Globus pallidus (tissue), 1 donor: ENCODE measurements at places on chromosomes 6 and 20.

GRCh38 chr6:83343121-83343520, 87.7 kb downstream of the ME1 start:
- no peak for DNase-seq

- DNase-seq = no peak
Measured at GRCh38 chr20:23645575-23645974, 7.8 kb upstream of the CST3 start.

- no peak for DNase-seq
Measured at GRCh38 chr20:47792021-47792618, 6.8 kb upstream of the SULF2 start.

GRCh38 chr20:63054681-63055240, 48.0 kb upstream of the BHLHE23 start:
- no peak for DNase-seq

DNA sequence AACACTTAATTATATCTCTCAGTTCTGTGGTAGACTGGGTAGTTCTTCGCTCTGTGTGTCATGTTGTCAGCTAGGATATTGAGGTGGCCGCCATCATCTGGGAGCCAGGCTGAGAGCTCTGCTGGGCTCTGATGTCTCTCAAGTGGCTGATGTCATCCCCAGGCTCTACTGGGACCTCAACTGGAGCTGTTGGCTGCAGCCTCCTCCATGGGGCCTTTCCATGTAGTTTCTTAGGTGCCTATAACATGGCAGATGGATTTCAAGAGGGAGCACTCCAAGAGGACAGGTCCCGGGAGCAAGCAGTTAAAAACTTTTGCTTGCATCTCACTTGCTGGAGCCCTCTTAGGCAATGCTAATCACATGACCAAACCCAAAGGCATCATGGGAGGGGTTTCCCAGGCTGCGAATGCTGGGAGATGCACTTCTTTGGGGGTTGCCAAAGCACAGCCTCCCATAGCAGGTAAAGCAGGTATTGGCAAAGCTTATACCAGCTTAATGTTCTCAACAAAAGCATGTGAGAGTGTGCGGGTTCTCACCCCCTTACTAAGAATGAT, 129.8 kb downstream of the TMEM242 start:
- DNase-seq = no peak

DNA sequence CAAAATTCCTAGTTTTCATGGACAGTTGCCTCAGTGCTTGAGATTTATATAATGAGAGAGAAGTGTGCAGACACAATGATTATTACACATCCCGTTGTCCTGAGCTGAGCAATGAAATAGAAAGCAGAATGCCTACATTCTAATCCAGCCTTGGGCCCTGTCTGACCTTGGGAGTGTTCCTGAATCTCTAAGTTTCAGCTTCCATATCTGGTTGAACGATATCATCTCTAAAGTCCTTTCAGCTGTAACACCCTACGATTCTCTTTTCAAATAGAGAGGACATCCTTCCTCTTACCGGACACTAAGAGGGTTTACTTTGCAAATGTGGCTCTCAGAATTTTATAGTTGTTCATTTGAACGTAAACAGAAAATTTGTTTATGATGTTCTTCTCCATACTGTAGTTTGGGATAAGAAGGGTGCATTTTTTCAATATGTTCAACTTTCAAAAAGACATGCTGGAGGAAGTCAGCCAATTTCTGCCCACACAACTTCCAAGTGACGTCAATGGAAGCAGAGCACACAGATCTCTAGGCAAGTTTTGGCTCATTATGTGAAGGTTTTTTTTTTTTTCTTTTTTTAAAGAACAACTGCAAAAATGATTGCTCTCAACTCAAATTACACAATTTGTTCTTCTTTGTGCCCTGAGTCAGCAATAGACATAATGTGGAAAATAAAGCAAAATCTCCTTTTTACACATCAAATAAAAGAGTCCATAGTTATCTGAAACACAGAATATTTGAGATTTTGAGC, 50.4 kb downstream of the PDE7B start:
- DNase-seq = no peak

GRCh38 chr6:117266257-117267053, 1.1 kb downstream of the VGLL2 start:
- no peak for DNase-seq

GRCh38 chr20:15496501-15497039, 1076.7 kb downstream of the KIF16B start:
- DNase-seq = no peak

GRCh38 chr6:170438402-170438753, 114.7 kb downstream of the PSMB1 start:
- DNase-seq = no peak

GRCh38 chr6:87721311-87721710, 19.3 kb upstream of the AKIRIN2 start:
- DNase-seq = no peak

DNA sequence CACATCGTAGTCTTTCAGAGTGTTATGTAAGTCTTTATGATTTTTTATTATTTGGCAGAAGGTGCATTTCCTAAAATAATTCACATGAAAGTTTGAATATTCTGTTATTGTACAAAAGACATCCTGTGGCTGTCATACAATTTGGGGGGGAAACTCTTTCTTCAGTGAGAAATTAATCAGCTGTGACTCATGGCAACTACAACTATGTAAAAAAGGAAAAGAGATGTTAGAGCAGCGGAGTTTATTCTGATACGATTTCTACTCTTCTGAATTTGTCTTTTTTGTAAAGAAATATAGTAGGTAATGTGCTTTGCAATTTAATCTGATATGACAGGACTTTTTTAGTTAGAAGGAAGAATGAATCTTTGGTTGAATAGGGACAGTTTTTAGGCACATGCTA, 14.2 kb downstream of the COL19A1 start:
- DNase-seq = no peak

- no peak for DNase-seq
Measured at GRCh38 chr6:75307364-75308004, 22.9 kb upstream of the TMEM30A start.

DNA sequence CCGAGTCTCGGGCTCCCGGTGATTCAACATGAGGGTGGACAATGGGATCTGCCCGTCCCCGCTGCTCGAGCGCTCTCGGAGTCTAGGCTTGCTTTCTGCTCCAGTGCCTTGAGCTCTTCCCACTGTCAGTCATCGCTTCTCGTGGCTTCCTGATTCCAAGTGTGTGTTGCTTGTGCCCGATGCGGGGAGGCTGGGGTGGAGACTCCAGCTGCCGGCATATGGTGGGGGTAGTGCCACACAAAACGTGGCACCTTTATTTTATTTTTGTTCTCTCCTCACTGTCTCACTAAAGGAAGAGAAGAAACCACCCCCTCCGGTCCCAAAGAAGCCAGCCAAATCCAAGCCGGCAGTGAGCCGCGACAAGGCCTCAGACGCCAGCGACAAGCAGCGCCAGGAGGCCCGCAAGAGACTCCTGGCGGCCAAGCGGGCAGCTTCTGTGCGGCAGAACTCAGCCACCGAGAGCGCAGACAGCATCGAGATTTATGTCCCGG, 14.8 kb upstream of the MYL9 start:
- DNase-seq = no peak

GRCh38 chr6:112821476-112821875, 474.3 kb downstream of the RFPL4B start:
- DNase-seq = no peak

GRCh38 chr6:128446497-128446896, 73.9 kb downstream of the PTPRK start:
- DNase-seq = no peak

DNA sequence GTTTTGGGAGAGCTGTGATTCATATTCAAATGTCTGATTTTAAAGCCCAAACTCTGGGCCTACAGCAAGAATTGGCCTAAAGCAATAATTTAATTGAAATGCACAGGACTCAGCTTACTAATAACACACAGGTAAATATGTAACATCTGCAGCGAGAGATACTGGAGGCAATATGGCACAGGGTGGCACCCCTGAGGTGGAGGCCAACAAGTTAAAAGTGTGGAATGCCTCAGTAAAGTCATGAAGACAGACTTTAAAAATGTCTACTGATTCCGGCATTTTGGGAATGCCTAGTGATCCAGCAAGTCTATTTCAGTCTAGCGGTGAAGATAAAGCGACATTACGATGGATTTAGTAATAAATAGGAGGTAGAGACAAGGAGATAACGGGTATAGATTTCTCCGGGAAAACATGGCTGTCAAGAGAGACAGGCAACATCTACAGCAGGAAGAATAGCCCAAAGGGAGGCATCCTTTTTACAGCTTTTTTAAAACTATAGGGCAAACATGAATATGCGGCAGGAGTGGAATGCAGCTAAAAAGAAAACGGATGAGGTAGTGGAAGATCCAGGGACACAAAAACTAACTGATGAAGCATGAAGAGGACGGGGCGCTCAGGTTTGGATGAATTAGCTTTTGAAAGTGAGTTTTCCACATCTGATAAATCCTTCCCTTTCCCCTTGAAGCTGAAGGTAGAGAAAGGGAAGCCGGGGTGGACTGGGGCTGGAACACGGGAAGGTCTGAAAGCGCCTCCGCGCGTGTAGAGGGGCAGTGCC, 1.2 kb downstream of the NANP start:
- DNase-seq = no peak

GRCh38 chr6:168616816-168617765, 176.1 kb downstream of the SMOC2 start:
- DNase-seq = peak; percentile 31

DNA sequence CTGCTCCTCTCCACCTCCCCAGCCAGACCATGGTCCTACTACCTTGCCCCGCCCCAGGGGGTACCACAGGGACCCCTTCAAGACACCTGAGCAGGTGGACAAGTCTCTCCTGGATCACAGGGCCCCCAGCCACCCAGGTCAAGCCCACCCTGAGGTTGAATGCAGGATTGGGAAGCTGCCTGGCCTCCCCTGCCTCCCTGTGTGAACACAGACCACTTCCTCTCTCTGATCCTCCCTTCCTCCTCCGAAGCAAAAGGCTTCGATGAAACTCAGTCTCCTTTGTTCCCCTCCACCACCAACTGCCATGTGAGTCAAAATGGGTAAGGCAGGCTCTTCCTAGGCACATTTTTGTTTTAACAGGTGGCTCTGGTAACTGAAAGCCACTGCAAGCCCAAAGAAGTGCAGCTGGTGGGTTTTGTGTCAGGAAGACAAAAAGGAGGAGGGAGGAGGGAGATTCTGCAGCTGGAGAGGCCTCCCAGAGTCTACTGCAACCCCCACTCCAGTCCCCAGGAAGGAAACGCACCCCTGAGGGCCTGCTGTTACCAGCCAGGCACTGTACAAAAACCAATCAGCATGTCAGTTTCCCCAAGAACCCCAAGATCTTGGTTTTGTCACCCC, 5.4 kb downstream of the ADA start:
- no peak for DNase-seq

GRCh38 chr6:143598466-143599080, 79.2 kb upstream of the PHACTR2 start:
- DNase-seq = no peak

- no peak for DNase-seq
Measured at GRCh38 chr20:43190332-43190953, 737 bp upstream of the PTPRT start.

DNA sequence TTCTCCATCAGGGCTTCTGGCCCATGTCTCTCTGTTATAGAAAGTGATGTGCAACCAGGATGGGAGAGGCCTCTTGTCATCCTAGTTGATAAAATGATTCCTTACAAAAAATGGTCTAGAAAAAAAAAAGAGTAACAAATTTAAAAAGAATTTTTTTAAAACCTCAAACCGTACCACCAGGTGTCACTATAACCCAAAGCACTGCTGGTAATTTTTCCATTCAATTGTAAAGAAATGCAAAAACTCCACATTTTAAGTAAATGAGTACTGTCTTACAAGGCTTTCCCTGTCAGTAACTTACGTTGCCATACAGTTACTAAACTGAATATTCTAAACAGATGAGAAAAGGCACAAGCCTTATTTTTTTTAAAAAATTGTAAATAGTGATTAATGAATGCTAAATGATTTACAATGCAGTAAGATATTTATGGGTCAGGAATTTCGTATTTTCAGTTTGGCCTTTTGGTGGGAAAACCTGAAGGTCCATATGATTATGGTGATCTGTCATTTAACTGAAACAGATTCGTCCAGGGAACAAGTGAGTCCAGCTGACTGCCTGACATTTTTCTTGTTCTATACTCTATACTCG, 95.4 kb downstream of the OGFRL1 start:
- no peak for DNase-seq

DNA sequence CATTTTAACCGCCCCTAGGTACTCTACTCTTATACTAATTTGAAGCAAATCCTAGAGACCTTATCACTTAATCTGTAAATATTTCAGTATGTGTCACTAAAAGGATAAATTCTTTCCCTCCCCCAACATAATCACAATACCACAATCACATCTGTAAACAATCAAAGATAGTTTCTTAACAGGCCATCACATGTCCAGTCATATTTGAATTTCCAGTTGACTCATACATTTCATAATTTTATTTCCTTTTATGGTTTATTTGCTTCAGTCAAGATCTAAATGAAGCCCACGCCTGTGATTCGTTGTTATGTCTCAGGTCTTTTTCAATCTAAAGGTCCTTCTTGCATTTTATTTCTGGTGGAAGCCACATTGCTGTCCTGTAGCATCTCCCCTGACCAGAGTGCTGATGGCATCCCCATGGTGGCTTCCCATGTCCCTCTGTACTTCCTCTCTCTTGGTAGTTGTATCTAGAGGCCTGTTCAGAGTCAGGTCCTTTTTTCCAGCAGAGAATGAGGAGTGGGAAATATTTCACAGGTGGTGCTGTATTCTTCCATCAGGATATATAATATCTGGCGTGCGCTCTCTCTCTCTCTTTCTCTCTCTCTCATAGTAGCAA, 128.6 kb upstream of the SLC22A23 start:
- DNase-seq = no peak

GRCh38 chr6:53734473-53735299, 60.1 kb upstream of the LRRC1 start:
- DNase-seq = no peak

DNA sequence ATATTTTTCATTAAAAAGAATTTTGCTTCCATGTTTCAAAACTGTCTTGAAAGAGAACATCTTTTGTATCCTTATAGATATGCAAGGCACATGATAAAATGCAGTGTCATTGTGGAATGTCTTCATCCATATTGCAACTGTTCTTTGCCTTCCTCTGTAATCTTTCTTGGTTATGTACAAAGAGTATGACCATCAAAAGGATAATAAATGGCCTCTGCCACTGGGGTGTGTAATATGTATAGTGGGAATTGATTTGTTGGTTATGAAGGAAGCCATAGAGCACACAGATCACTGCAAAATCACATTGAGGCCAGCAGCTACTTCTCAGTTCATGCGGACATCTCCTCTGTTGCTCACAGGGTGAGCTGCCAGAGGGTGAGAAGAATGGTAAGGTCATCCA, 703.5 kb downstream of the TFAP2A start:
- no peak for DNase-seq

GRCh38 chr6:46014511-46015118, 1.0 kb downstream of the CLIC5 start:
- no peak for DNase-seq
